ENCODE measurements at places on chromosomes 6 and 20.

- no peak for DNase-seq
Measured at GRCh38 chr6:30264743-30265142, 51.5 kb upstream of the TRIM26 start.

DNA sequence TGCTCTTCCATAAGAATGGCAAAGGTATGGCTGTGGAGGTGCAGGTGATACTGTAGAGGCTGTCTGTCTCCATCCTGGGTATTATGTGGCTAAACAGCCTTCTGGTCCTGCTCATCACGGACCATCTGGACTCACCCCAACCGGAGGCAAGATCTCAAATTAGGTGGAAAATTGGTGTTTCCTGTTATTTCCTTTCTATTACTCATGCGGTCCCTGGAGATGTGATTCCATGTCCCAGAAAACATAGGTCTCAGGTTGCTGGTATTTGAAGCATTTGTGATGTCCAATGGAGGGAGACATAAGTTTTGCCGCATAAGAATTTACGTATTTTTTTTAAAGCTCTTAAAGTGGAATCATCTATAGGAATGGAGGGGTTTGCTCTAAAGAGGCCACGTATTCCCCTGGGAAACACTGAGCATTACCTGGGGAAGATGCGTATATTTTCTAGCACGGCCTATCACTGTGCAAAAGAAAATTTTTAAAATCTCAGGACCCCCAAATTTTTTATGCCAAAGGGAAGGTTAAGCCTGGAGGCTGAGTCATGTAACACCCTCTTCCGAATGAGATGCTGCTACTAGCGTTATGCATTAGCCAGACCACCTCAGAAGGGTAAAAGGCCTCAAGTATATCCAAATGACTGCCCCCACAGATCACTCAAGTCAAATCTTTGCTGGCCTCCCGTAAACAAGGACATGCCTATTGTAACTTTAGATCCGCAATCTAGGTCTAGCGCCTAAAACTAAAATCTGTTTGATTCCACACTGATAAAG is 22.4 kb upstream of the PBOV1 start:
- no peak for DNase-seq

GRCh38 chr6:40923880-40924279 is 115.1 kb downstream of the UNC5CL start:
- no peak for DNase-seq

DNA sequence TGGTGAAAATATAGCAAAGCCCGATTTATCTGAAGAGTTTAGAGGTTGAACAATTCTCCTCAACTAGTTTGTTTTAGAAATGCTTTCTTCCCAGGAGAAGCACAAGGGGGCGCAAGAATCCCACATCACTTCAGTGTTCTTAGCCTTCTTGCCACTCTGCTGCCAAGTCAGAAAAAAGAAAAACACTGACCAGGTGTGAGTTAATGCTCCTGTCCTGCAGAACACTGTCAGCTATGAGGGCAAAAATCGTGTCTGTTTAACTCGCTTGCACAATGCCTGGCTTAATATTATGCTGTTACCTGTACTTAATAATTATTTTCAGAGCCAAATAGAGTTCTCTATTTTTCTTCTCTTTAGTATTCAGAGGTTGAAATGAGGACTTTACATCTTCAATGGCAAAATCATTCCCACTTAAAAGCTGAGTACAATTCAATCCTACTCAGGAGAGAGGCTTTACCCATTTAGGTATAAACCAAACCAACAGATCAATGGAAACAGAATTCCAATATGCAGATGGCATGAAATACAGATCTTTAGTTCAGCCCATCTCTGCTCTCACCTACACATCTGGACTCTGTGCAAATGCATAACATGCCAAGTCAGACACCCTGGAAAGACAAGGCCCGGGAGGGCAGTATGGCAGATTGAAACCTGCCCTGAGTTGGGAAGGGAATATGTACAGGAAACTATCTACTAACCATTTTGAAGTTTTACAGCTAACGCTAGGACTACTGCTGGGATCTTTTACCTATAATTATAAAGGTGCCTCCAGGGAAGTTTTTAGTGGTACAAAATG is 71.4 kb upstream of the TULP1 start:
- DNase-seq: peak; percentile 50

DNA sequence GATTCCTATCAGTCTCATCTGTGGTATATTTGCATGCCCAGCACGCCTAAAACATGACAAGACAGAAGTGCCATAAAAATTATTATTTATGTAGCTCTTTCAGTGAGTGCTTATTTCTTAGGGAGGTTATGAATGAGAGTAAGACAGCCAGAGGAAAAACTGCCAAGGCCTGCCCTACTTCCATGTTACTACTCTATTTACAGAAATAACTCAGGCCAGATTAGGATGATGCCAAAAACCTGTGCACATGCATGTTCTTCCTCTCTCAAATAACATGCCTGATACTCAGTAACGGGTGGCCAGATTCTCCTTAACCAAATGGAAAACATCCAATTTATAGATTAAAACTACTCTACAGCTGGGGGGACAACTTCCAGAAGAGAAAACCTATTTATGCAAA is 45.7 kb downstream of the ILRUN start:
- no peak for DNase-seq

DNA sequence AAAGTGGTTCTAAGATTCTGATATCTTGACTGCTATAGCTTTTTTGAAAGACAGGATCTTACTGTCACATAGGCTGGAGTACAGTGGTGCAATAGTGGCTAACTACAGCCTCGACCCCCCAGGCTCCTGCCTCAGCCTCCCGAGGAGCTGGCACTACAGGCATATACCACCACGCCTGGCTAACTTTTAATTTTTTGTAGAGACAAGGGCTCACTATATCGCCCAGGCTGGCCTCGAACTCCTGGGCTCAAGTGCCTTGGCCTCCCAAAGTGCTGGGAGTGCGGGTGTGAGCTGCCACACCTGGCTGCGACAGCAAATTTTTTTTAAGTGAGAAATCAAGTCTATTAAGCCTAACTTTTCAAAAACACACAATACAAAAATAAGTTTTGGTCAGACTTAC is 106.6 kb downstream of the NOL4L start:
- DNase-seq: no peak

- no peak for DNase-seq
Measured at GRCh38 chr20:5402903-5403531, 86.3 kb upstream of the PROKR2 start.

DNA sequence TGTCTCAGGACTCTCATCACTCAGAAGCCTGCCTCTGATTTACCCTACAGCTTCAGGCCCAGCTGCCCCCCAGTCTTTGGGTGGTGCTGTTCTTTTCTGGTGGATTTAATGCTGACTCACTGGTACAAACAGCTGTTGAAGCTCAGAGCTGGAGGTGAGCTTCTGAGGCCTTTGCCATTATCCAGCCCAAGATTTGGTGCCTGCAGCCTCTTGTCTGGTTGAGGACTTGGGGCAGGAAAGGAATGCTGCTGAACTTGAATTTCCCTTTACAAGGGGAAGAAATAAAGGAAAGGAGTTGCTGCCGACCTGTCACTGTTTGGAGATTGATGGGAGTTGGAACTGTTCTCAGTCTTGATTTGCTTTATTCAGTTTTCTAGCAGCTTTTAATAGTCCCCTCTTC is 19.8 kb downstream of the ABCF1 start:
- no peak for DNase-seq

DNA sequence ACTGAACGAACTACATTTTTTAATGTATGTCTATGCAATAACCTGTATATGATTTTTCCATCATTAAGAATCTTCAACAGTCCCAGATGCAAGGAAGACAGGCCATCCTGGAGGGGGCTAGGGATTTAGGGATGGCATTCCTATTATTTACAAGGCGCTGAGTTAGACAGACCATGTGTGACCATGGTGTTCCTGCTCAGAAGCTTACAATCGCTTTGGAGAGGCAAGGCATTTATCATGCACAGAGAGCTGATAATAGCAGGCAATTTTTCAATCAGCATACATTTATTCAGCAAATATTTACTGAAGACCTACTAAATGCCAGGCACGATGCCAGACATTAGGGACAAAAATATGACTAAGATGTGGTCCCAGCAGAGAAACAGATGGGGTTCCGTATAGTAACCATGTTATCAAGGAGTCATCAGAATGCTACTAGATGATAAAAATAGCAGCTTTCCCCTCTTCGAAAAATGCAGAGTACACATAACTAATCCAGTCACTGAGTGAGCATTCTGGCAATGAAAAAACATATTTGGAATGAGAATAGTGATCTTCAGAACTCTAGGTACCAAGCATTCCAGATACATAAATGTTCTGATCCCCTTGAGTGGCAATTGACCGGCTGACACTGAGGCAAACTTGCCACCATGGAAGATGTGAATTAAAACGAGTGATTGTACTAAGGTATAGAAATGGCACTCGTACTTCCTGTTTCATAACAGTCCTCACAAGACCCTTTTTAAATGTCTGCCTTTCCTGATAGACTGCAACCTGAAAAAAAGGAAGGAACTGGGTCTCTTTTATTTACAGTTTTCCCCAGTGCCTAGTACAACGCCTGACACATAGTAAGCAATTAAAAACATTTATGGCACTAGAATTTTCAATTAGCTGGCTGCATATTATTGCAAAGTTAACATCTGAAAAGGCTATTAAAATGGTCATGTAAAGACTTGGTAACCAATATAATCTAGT is 135.7 kb downstream of the ATXN1 start:
- no peak for DNase-seq

GRCh38 chr20:5836569-5836968 is 86.4 kb downstream of the SHLD1 start:
- DNase-seq: no peak

- DNase-seq: no peak
Measured at GRCh38 chr6:79589701-79590100, 41.4 kb upstream of the SH3BGRL2 start.

DNA sequence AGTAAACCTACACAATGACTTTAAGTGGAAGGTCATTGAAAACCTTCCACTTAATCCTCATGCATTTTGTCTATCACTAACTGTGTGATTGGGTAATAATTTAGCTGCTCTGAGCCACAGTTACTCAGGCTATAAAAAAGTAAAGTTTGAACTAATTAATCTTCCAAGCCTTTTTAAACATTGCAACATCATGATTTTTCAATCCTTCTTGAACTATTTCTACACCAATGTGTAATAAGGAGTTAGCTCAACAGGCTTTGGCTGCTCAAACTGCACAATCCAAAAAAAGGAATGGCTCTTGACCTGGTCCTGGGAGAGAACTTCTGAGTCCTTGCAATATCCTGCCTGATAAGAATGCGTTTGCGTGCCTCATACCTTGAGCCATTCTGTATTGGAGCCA is 34.8 kb upstream of the FILIP1 start:
- no peak for DNase-seq

Measured in stimulated activated CD8-positive, alpha-beta memory T cell treated with anti-CD3 and anti-CD28 coated beads, Interleukin-4, amount 100 ng/mL, for 1 hour (primary cell).